ENCODE measurements at places on chromosomes 2 and 18. TPM values are rescaled to one million over a fixed set of nuclear protein-coding genes. Genes with fewer than 3 reads are reported as not detected.

Gene GALNT3
- total RNA-seq, result 3.0 TPM

- H3K27ac ChIP-seq, result no peak overlapping the region
- H3K4me1 ChIP-seq, result no peaks in the 10 kb centered on the region
- no peaks in the 10 kb centered on the region for H3K27me3 ChIP-seq
- no peaks in the 10 kb centered on the region for H3K36me3 ChIP-seq
- DNase-seq, result no peak
Measured at GRCh38 chr2:164920430-164920829, 34.9 kb downstream of the SLC38A11 start.

- no peak overlapping the region for H3K27ac ChIP-seq
- DNase-seq, result no peak
- no peaks in the 10 kb centered on the region for H3K27me3 ChIP-seq
- H3K4me1 ChIP-seq, result no peaks in the 10 kb centered on the region
Measured at GRCh38 chr18:45167631-45168280, 447.5 kb upstream of the SLC14A2 start.

- no peaks in the 10 kb centered on the region for H3K27me3 ChIP-seq
- no peaks in the 10 kb centered on the region for H3K36me3 ChIP-seq
- H3K4me1 ChIP-seq, result peaks cover 41% of the 10 kb centered on the region
- no peak overlapping the region for H3K4me3 ChIP-seq
- H3K27ac ChIP-seq, result no peak overlapping the region
- no peak for DNase-seq
Measured at GRCh38 chr2:127086990-127087790, 19.8 kb downstream of the BIN1 start.

GRCh38 chr2:55049043-55049820 is 1.0 kb downstream of the RTN4 start:
- peaks cover 54% of the 10 kb centered on the region for H3K4me1 ChIP-seq
- DNase-seq, result peak; percentile 57
- H3K27ac ChIP-seq, result peak overlapping the region; percentile 93
- no peaks in the 10 kb centered on the region for H3K36me3 ChIP-seq

Gene CPS1
- 2.3 TPM for total RNA-seq
